M059J (cell line): ENCODE measurements at places on chromosomes 11 and 22. TPM values are rescaled to one million over a fixed set of nuclear protein-coding genes. Genes with fewer than 3 reads are reported as not detected.

FLRT1 gene
- total RNA-seq = 0.02 and 0.15 TPM in 2 replicates

OR52L1 gene
- total RNA-seq = 0.37 TPM in 1 of 2 replicates, not detected in the other

DNA sequence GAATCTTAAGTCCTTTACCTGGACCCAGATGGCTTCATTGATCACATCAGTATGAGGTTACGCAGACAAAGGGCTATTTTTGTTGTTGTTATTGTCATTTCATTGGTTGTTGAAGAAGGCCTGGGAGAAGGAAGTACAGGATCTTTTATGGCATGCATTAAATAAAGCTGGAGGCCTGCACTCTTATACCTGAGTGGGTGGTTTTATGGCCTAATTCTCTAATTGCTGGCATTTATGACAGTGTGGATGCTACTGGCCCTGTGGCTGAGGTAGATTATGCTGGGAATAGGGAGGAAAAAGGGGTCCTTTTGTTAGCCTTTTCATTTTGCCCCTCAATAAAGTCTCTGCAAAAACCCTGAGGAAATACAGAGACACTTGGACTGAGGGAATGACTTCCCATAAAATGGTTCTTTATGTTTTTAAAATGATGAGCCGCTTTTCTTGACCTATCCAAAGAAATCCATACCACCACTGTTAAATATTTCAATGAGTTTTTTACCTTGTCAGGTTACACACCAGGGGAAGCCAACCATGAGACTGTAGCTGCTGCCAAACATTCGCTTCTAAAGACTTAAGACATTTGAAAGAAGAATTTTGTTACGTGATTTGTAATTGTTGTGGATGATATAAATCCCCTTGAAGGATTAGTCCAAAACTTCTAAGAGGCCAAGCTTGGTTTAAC lies 6.8 kb downstream of the KMT2A start:
- DNase-seq = no peak

ASCL2 gene
- not detected in 2 replicates for total RNA-seq

DNA sequence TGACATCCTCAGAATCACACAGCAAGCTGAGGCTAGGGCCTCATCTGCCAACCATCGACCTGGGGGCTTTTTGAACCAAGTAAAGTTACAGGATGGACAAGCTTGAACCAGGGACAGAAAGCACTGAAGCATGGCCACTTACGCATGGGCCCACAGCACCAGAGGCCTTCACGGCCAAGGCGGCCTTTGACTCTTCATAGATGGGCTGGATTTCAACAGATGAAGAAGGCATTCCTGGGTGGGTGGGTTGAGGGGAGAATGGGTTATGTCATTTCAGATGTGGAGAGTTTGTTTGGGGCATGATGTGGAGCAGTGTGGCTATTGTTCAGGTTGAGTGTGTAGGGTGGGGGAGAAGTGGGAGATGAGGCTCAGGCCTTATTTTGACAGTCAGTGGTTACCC lies 60.2 kb downstream of the LRRC32 start:
- no peak for DNase-seq
